ENCODE measurements at places on chromosomes 3 and 15.

GRCh38 chr3:197809356-197810020 is 18.4 kb downstream of the LRCH3 start:
- peaks cover 46% of the 10 kb centered on the region for H3K4me1 ChIP-seq
- H3K36me3 ChIP-seq, result peaks cover 20% of the 10 kb centered on the region
- H3K27ac ChIP-seq, result peak overlapping the region; percentile 12
- no peak overlapping the region for H3K4me3 ChIP-seq
- DNase-seq, result no peak
- H3K27me3 ChIP-seq, result no peaks in the 10 kb centered on the region

GRCh38 chr3:112656043-112656442 is 15.1 kb upstream of the CCDC80 start:
- H3K27ac ChIP-seq, result no peak overlapping the region
- no peak overlapping the region for H3K4me3 ChIP-seq
- H3K36me3 ChIP-seq, result no peaks in the 10 kb centered on the region
- no peak for DNase-seq

DNA sequence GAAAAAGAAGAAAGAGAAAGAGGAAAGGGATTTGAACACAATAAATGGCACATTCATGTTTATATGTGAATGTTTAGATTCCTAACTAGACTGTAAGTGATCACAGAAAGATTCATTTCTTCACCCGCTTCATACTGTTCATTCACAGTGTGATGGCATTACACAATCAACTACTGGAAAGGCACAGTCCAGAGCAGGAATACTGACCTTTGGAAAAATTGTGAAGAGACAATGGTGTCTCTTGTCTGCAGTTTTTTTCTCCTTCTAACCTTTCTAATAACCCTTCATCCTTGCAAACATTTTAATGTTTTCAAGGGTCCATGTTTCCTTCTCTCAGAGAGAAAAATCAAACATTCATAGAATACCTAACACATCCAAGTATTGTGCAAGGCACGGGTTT is 180.9 kb upstream of the SOX14 start:
- no peak overlapping the region for H3K27ac ChIP-seq
- no peaks in the 10 kb centered on the region for H3K27me3 ChIP-seq
- no peaks in the 10 kb centered on the region for H3K4me1 ChIP-seq
- no peak for DNase-seq
- no peaks in the 10 kb centered on the region for H3K36me3 ChIP-seq
- no peak overlapping the region for H3K4me3 ChIP-seq

GRCh38 chr3:57998366-57999283 is 9.6 kb upstream of the FLNB start:
- H3K27ac ChIP-seq, result peak overlapping the region; percentile 70
- peak overlapping the region; percentile 55 for H3K4me3 ChIP-seq
- peaks cover 11% of the 10 kb centered on the region for H3K4me1 ChIP-seq
- H3K36me3 ChIP-seq, result no peaks in the 10 kb centered on the region

GRCh38 chr3:50464569-50464968 is 38.9 kb downstream of the CACNA2D2 start:
- H3K27ac ChIP-seq, result no peak overlapping the region
- no peaks in the 10 kb centered on the region for H3K36me3 ChIP-seq
- no peak overlapping the region for H3K4me3 ChIP-seq

GRCh38 chr3:22045882-22046281 is 294.9 kb upstream of the ZNF385D start:
- no peaks in the 10 kb centered on the region for H3K27me3 ChIP-seq
- no peaks in the 10 kb centered on the region for H3K36me3 ChIP-seq
- no peak overlapping the region for H3K27ac ChIP-seq
- no peak overlapping the region for H3K4me3 ChIP-seq

- no peak overlapping the region for H3K4me3 ChIP-seq
- H3K4me1 ChIP-seq, result peaks cover 11% of the 10 kb centered on the region
- peaks cover 17% of the 10 kb centered on the region for H3K27me3 ChIP-seq
These were observed 164.1 kb upstream of the CCDC54 start for GRCh38 chr3:107213044-107213669.

- H3K4me3 ChIP-seq, result no peak overlapping the region
- H3K36me3 ChIP-seq, result no peaks in the 10 kb centered on the region
- no peak overlapping the region for H3K27ac ChIP-seq
- no peak for DNase-seq
- H3K4me1 ChIP-seq, result no peaks in the 10 kb centered on the region
These were observed 100.7 kb downstream of the ZIC4 start for GRCh38 chr3:147305533-147306250.

DNA sequence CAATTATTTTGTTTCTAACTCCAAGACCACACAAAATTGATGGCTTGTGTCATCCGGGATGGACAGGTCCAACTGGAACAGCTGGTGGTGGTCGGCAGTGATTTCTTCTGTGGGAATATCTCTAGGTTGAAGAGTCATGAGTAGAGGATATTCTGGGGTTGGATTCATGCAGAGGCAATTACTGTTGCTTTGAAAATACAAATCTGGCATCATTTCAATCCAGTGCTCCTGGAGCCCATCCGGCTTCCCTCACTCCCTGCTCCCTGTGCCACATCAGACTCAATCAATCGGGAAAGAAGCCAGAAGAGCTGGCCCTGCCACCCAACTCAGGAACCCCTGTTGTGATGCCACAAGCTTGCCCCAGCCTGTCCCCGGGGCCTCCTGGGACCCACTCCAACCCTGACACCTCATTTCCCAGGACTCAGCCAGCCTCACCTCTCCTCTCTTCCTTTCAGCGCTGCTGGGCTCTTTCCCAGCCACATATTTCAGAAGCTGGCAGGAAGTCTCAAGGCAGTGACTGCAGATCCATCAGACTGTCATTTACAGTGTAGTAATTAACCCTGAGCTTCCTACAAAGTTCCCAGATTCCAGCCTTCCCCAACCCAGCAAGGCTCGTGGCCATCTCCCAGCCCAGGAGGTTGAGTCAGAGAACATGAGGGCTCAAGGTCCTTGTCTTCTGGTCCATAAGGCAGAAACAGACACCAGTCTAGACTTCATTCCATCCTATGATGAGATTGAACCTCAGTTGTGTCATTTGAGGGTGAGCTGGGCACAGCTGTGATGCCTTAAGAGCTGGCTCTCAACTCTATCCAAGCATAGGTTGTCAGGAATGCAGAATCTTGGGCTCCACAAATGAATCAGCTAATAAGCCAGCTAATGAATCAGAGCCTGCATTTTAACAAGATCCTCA is 114.0 kb downstream of the FAM174B start:
- H3K27ac ChIP-seq, result no peak overlapping the region
- DNase-seq, result no peak
- H3K4me1 ChIP-seq, result no peaks in the 10 kb centered on the region
- H3K27me3 ChIP-seq, result peaks cover 47% of the 10 kb centered on the region
- H3K36me3 ChIP-seq, result no peaks in the 10 kb centered on the region

DNA sequence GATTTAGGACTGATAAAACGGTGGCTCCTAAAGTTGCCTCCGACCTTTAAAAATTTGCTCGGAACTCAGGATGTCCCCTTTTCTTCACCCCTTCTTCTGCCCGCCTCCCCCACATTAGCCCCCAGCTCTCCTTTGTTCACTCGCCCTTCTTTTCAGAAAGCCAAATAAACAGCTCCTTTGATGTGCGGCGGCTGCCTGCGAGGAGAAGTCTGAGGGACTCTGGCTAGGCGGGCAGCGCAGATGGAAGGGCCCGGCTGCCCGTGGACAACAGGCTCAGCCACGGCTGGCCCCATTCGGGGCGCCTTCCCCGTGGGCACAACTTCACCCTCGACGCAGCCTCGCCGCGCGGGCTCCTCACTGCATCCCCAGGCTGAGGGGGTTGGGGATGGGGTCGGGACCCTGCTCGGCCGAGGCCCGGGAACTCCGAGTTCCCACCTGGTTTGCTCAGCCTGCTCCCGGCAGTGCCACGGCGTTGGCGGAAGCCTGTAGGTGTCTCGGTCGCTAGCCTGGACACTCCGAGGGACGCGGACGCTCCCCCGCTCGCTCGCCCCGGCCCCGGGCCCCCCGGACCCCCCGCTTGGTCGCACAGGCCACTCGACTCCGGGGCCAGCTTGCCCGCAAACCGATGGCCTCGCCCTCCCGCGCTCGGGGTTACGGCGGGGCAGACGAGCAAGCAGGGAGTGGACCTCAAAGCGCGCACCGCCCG is 897 bp upstream of the TLE3 start:
- peak overlapping the region; percentile 99 for H3K4me3 ChIP-seq
- H3K27ac ChIP-seq, result peak overlapping the region; percentile 98
- H3K36me3 ChIP-seq, result peaks cover 32% of the 10 kb centered on the region
- H3K27me3 ChIP-seq, result peaks cover 26% of the 10 kb centered on the region
- H3K4me1 ChIP-seq, result peaks cover 50% of the 10 kb centered on the region
- no peak for DNase-seq

DNA sequence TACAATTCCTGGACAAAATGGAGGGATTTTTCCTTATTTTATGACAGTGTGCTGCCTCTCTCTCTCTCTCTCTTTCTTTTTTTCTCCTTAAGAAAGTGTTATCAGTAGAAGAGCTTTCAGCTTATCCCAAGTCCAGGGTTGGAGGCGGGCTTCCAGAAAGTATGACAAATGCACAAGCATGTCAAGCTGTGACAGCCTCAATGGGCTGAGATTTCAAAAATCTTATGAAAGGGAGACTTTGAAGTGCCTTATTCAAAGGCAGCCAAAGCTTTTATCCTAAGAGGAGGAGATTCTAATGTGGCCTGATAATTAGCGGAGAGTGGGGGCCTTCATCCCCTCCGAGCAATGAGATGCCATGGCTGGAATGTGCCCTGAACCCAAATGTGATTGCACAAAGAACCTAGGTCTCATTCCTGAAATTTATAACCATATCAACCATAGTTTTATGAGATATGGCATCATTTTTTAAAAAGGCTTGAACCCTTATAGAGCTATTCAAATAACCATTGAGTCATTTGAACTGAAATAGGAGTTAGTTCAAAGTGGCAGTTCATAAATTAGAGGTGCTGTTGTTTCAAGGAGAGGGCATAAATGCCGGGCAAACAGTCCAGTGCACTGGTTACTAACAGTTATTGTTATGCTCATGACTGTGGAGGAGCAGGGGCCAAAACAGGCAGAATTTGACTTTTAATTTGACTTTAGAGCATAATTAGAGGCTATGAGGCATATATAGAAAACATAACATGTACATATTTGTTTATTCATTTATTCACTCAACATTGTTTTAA is 261.6 kb upstream of the THRB start:
- no peak overlapping the region for H3K4me3 ChIP-seq
- H3K36me3 ChIP-seq, result no peaks in the 10 kb centered on the region
- no peaks in the 10 kb centered on the region for H3K4me1 ChIP-seq
- no peaks in the 10 kb centered on the region for H3K27me3 ChIP-seq
- no peak overlapping the region for H3K27ac ChIP-seq

DNA sequence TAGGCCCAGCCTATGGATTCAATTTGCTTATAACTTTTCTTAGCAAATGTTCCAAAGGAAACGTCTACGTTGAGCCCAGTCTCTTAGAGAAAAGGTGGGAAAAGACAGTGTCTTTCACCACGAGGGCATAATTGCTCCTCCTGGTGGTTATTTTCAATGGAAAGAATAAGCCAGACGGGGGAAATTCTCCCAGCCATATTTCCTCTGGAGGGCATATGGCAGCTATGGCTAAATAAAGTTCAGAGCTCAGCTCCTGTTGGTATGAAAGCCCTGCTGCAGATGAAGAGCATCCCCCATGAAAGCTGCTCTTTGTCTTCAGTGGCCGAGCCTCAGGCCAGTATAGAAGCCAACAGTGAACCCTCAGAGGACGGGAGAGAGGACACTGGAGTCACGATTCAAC is 297.9 kb downstream of the RYR3 start:
- H3K27ac ChIP-seq, result no peak overlapping the region
- H3K4me3 ChIP-seq, result no peak overlapping the region
- no peaks in the 10 kb centered on the region for H3K36me3 ChIP-seq
- no peaks in the 10 kb centered on the region for H3K4me1 ChIP-seq

DNA sequence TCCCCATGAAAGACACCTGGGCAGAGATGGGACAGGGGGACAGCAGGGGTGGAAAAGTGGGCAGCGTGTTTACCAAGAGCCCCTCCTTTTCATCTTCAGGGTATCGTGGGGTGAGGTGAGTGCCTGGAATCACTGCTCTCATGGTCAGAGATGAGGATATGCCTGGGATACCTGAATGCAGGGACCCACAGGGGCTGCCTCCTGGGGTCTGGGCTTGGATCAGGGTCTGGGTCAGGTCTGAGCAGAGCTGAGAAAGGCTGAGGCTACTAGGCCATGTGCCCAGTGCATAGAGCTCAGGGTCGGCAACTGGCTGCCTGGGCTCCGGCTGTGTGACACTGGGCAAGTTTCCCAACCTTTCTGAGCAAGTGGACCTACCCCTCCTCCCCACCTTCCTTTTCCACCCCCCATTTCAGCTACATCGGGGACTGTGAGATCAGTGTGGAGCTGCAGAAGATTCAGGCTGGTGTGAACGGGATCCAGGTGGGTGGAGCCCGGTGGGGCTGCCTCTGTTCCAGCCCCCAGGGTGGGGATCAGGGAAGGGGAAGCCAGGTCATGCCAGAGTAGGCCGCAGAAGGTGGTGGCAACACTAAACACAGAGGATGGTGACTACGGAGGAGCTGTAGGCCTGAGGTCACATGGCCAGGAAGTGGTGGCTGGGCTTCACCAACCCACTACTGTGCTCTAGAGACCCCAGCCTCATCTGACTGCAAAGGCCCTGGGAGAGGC is 24.5 kb downstream of the ESYT3 start:
- DNase-seq, result no peak
- no peaks in the 10 kb centered on the region for H3K4me1 ChIP-seq
- no peak overlapping the region for H3K27ac ChIP-seq
- no peaks in the 10 kb centered on the region for H3K36me3 ChIP-seq

GRCh38 chr15:54197995-54198394 is 219.8 kb downstream of the UNC13C start:
- no peak overlapping the region for H3K27ac ChIP-seq
- H3K36me3 ChIP-seq, result no peaks in the 10 kb centered on the region
- H3K4me1 ChIP-seq, result no peaks in the 10 kb centered on the region
- DNase-seq, result no peak
- H3K27me3 ChIP-seq, result no peaks in the 10 kb centered on the region

DNA sequence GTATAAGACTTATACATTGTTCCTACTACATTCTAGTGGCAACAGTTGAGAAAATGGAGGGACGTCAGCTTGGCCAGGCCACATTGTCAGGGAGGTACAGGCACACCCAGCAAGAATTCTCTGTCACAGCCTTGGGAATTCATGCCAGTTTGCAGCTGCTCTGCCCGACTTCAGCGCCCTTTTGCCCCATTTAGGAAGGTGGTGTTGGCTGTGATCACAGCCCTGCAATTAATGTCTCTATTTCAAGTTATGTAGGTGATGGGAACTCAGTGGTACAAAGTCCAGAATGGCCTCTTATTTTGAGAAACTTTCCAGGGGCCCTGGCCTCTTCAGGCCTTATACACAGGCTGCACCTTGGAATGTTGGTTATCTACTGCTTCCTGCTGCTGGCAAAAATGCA is 26.7 kb downstream of the AMOTL2 start:
- no peaks in the 10 kb centered on the region for H3K27me3 ChIP-seq
- H3K4me3 ChIP-seq, result no peak overlapping the region
- H3K27ac ChIP-seq, result no peak overlapping the region
- no peaks in the 10 kb centered on the region for H3K4me1 ChIP-seq
- no peaks in the 10 kb centered on the region for H3K36me3 ChIP-seq

GRCh38 chr15:59353994-59354416 is 18.7 kb downstream of the MYO1E start:
- no peaks in the 10 kb centered on the region for H3K36me3 ChIP-seq
- H3K4me3 ChIP-seq, result no peak overlapping the region
- H3K27ac ChIP-seq, result no peak overlapping the region

GRCh38 chr3:7876741-7877297 is 624.8 kb upstream of the LMCD1 start:
- peak; percentile 39 for DNase-seq
- no peaks in the 10 kb centered on the region for H3K36me3 ChIP-seq
- peak overlapping the region; percentile 86 for H3K27ac ChIP-seq
- no peaks in the 10 kb centered on the region for H3K27me3 ChIP-seq
- peaks cover 56% of the 10 kb centered on the region for H3K4me1 ChIP-seq
- peak overlapping the region; percentile 13 for H3K4me3 ChIP-seq

All from activated T-cell treated with anti-CD3 and anti-CD28 coated beads, Interleukin-2, amount 50 U/mL, for 24 hours (primary cell).